ENCODE measurements at places on chromosomes 12 and 14.

DNA sequence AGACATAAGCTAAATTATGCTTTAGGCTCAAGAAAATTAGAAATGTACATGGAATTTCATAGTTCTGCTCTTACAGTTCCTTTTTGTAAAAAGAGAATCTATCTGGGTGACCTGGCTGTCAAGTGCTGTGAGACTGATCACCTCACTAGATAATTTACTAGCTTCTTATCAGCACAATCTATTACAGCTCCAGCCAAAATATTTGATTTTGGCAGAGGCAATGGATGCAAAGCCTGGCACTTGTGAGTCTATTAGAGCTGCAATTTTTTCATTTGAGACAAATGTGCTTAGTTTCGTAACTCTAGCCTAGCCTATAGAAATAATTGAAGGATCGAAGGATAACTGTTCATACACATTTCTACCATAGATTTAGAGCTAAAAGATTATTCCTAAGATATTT lies 927.5 kb downstream of the SLC6A15 start:
- DNase-seq = no peak

- no peak for DNase-seq
Observed at GRCh38 chr12:105724641-105725040, 394.1 kb downstream of the C12orf75 start.

DNA sequence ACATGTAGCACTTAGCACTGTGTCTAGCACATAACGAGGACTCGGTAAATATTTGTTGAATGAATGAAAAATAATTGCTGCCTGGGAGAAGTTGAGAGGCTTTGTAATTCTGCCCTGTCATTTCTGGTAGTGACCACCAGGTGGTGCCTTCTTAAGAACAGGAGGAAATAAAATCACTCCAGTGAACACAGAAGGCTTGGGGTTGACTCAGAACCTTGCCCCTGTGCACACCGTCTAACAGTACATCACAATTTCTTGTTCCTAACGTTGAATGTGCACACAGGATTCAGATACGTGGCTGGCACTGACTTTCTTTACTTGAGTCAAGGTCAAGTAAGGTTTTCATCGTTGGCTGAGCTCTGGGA lies 91.8 kb downstream of the RGS6 start:
- no peak for DNase-seq

DNA sequence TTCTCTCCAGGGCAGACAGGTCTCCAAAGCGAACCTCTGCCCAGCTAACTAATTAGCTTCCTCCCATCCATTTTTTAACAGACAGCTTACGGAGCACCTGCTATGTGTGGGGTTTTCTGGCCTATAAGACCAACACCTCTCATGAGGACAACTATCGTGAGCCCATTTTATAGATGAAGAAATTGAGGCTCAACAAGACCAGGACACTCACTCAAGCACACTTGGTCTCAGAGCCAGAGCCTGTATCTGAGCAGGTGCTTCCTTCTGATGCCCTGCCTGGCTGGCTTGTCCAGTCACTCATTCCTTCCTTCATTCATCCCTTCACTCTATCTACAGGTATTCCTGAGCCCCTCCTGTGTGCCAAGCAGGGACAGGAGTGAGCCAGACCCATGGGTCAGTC lies 6.1 kb downstream of the TRPV4 start:
- no peak for DNase-seq

DNA sequence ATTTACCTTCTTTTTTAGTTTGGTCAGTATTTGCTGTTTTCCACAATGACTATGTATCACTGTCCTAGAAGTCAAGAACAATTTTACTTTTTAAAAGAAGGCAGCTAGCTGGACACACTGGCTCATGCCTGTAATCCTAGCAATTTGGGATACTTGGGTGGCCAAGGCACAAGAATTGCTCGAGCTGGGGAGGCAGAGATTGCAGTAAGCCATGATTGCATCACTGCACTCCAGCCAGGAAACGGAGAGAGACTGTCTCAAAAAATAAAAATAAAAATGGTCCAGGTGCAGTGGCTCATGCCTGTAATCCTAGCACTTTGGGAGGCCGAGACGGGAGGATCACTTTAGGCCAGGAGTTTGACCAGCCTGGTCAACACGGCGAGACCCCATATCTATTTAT lies 28.3 kb downstream of the MDM1 start:
- DNase-seq = no peak

DNA sequence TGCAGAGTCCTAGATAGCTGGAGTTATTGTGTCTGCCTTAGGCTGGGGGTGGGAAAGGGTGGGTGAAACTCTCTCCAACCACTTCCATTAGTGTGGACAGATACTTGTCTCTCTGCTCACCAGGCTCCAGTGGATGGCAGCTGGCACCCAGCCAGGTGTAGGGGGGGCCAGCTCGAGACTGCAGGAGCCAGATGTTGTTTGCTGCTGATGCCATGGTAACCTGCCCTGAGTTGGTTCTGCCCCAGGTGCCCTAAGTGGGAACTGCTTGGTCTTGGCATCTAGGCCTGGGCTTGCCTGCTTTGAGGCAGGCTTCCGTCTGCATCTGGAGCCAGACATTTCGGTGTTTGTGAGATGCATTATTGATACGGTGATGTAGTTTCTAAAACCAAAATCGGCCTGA lies 82.2 kb downstream of the ADCK1 start:
- no peak for DNase-seq

- DNase-seq = no peak
Observed at GRCh38 chr12:113929312-113929989, 36.7 kb downstream of the RBM19 start.

GRCh38 chr12:117014342-117014887 lies 84.8 kb downstream of the TESC start:
- no peak for DNase-seq

DNA sequence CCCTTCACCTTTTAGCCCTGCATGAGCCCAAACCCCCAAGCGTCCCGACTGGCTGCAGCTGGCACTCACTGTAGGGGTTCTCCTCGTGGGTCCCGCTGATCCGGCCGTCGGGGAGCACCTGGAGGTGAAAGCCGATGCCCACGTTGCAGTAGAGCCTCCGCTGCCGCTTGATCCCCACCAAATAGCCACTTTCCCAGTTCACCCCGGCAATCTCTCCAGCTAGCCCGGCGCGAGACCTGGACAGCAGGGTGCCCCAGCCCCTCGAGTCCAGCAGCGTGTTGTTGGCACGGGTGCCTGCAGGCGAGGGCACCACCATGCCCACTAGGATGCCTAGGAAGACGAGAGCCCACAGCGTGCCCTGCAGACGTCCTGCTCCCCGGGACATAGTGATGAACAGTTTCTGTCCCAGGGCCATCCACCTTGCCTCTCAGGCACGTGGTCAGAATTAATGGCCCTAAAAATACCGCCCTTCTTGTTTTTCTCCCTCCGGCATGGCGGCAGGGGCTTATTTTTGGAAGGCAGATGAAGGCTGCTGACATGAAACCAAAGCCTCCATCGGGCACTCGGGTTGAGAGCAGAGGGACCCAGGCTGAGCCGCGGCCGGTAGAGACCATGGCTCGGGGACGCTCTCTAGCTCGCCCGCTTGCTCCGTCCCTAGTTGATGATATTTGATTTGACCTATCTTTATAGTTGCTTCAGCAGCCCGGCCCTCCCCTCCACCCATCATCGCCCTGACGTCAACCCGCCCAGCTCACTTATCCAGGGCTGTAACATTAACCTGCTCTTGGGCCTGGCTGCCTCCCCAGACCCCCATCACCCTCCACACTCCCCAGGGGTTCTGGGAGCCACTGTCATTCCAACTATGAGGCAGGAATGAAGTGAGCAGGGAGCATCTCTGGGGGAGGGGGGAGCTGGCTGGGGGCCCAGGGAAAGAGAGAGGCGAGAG lies at the start of gene FGF6:
Gene FGF6 (minus strand): TSS at position 660 of the 946 bp plus-strand sequence. CDS start 245 bp downstream, at position 415.
- DNase-seq = no peak

DNA sequence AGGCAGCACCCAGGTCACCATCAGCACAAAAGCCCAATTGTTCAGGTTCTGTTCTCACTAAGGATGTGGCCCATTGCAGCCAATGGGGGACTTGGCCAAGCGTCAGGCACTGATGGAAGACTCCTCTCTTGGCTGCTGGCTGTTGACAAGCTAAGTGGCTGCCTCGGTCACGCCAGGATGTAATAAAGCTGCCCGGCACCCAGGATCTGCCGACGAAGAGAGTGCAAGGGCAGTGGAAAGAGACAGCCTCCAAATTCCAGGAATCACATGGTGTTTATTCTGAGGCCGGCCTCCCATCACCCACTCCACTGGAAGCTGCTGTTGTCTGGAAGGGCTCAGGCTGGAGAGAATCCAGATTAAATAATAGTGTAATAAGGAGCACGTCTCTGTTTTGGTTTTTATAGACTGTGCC lies 451.8 kb upstream of the TBX3 start:
- peak; percentile 72 for DNase-seq

GRCh38 chr14:76810953-76811400 lies 1.7 kb downstream of the ANGEL1 start:
- DNase-seq = no peak

DNA sequence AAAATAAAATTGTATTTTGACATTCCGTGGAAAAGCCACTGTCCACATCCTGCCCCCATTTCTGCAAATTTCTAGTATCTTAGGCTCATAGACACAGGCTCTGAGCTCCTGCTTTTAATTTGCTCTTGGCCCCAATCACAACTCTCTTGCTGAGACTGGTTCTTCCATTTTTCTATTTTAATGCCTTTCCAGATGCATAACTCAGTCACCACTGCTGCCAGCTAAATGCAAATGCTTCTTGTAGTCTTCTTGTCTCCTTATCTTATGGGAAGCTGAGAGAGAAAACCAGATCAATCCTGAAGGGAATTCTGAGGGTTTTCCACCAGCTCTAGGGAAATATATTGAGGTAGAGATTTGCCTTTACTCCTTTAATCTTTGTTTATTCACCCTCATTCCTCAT lies 149.0 kb downstream of the DHRS2 start:
- DNase-seq = no peak

DNA sequence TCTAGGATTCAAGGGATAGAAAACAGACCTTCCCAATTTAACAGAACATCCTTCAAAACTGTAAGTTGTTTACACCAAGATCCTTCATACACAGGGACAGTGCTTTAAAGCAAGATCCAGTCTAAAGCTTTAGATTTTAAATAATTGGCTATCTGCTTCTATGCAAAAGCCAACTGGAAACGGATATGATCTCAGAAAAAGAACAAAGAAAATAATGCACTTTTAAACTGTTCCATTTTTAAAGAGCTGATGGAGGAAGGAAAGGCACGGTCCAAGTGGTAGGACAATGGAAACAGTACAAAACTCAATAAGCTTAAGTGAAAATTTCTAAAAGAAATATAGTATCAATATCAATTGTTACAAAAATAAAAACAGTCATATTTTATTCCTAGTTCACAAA lies 27.7 kb downstream of the LRP6 start:
- DNase-seq = no peak

- DNase-seq = no peak
Observed at GRCh38 chr12:79549531-79550271, 141.1 kb downstream of the PAWR start.

- no peak for DNase-seq
Observed at GRCh38 chr12:113983777-113984448, 17.8 kb upstream of the RBM19 start.

DNA sequence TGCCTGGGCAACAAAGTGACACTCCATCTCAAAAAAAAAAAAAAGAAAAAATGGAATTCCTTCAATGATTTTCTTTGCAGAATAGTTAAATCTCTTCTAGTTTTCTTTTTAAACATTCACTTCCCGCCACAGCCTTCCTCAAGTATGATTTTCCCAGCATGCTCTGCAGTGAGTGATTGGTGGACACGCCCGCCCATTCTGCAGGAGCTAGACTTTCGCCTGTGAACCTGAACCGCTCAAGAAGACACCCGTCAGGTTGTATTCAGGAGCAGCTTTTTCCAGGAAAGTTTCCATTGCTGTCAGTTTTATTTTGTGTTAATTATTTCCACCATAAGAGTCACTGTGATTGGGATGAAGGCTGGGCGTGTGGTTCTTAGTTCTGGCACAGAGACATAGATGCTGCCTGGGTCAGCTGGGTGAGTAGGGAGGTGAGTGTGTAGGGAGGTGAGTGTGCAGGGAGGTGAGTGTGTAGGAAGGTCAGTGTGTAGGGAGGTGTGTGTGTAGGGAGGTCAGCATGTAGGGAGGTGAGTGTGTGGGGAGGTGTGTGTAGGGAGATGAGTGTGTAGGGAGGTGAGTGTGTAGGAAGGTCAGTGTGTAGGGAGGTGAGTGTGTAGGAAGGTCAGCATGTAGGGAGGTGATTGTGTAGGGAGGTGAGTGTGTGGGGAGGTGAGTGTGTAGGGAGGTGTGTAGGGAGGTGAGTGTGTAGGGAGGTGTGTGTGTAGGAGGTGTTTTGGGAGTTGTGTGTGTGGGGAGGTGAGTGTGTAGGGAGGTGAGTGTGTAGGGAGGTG lies 76.2 kb downstream of the KIF26A start:
- no peak for DNase-seq

- DNase-seq = no peak
Observed at GRCh38 chr14:104891664-104892530, 26.8 kb downstream of the CEP170B start.

DNA sequence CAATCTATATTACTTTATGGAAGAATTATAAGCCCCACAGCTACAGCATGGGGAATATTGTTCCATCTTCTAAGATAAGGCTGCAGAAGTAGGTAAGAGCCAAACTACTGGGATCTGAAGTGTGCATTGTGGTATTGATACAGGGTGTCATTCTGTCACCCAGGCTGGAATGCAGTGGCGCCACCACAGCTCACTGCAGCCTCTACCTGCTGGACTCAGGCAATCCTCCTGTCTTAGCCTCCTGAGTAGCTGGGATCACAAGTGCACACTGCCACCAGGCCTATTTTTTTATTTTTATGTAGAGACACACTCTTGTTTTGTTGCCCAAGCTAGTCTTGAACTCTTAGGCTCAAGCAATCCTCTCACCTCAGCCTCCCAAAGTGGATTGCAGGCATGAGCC lies 21.3 kb upstream of the DIP2B start:
- DNase-seq = no peak

GRCh38 chr14:92360651-92361370 lies 37.8 kb downstream of the SLC24A4 start:
- DNase-seq = no peak

DNA sequence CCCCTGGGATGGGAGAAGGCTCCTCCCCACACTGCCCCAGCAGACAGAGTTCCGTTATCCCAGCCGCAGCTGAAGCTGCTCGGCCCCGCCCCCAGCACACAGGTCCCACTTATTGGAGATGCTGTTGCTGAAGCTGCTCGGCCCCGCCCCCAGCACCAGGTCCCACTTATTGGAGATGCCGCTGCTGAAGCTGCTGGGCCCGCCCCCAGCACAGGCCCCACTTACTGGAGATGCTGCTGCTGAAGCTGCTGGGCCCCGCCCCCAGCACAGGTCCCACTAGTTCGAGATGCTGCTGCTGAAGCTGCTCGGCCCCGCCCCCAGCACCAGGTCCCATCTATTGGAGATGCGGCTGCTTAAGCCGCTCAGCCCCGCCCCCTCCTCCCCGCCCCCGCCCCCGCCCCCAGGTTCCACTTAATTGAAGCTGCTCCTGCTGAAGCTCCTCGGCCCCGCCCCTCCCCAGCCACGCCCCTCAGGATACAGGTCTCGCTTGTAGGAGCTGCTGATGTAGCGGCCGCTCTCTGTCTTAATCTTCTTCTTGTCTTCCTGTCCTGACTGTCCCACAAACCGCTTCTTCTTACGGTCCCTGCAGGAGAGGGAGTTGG lies 12.0 kb downstream of the CFAP73 start:
- no peak for DNase-seq

- DNase-seq = no peak
Observed at GRCh38 chr12:5567016-5567725, 135.3 kb downstream of the NTF3 start.

- DNase-seq = peak; percentile 32
Observed at GRCh38 chr14:101351146-101351545, 210.1 kb upstream of the DIO3 start.

All from ureter (tissue), 1 donor.